Vagina (tissue), 2 donors: ENCODE measurements at places on chromosomes 5 and 9.

GRCh38 chr5:33788922-33789566 lies 102.7 kb downstream of the ADAMTS12 start:
- no peak for DNase-seq

DNA sequence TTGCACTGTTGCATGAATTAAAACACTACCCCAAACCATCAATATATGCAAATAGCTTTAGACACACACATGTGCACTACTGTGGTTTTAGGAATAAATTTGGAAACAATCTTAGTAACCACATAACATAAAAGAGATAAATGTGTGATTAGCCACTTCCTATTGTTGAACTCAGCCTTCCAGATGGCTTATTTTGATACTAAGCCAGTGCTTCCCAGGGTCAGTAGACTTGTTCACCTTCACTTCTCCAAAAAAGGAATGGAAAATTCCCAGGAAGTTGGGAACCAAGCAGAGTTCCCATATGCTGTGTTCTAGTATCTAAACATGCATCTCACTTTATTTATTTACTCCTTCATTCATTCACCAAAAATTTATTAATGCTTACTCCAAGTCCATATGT lies 47.8 kb downstream of the SVEP1 start:
- DNase-seq, result no peak

- no peak for DNase-seq
These were observed 64.1 kb upstream of the ZNF608 start for GRCh38 chr5:124810396-124811006.

GRCh38 chr5:169410996-169411783 lies 110.3 kb upstream of the SLIT3 start:
- DNase-seq, result no peak

GRCh38 chr9:37820142-37820541 lies 19.5 kb downstream of the DCAF10 start:
- DNase-seq, result no peak

DNA sequence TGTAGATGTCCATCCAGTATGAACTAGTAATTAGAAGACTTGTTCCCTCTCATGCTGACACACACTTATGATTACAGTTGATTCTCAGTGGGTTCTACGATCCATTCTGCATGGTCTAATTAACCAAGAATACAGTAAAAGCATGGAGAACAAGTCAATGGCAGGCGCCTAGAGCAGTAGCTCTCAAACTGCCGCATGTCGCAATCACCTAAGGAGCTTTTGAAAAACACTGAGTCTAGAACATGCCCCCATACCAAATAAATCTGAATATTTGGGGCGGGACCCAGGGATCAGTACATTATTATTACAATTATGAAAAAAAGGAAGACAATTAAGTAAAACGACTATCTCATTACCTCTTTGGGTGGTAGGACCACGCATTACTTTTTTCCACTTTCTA lies 26.7 kb upstream of the CEP78 start:
- DNase-seq, result no peak

- DNase-seq, result no peak
These were observed 183.4 kb downstream of the TMEM38B start for GRCh38 chr9:105877721-105878120.

DNA sequence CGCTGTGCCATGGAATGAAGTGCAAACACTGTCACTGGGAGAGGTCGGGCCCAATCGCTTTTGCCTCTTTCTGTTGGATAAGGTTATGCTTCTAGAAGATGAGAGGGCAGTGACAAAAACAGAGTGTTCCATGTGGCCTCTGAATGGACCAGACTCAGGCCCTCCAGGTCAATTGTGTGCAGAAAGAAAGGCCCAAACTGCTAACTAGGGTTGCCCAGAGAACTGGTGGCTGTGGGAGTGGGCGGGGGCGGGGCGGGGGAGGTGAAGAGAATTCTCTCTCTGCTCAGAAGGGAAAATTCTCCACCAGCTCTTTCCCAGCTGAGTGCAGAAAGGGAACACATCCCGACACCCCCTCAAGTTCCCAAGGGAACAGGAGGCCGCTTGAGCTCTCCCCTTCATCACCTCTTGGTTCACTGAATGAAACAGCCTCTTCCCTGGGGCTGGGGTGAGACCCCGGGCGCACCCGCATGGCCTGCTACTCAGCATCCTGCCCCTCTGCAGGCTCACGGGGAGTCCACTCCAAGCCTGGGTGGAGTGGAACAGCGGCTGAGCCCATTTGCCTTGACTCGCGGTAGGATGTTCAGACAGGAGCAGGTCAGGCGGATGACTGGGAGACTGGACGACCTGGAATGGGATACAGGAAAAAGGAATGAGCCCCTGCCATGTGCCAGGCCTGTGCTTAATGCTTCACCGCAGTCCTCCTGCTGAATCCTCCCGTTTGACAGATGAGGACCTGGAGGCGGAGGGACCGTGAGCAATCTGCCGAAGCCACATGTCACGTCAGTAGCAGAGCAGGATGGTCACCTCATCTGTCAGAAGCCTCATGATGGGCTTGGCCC lies 93.8 kb upstream of the FANCC start:
- no peak for DNase-seq

DNA sequence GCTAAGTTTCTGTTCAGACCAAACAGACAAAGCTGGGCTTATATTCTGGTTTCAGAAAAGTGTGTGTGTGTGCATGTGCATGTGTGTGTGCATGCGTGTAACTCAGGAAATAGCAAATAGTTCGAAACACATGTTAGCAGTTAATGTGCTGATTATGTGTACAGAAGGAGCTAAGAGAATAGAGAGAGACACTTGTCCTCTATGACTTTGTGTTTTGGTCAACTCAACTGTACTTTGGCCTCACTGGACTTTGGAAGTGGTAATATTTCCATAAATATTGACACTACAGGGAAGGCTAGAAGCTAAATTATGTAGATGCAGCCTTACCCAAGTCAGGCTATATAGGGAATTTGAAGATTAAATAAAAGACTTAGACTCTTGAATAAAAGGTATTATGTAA lies 155.5 kb downstream of the RAB3C start:
- DNase-seq, result no peak

DNA sequence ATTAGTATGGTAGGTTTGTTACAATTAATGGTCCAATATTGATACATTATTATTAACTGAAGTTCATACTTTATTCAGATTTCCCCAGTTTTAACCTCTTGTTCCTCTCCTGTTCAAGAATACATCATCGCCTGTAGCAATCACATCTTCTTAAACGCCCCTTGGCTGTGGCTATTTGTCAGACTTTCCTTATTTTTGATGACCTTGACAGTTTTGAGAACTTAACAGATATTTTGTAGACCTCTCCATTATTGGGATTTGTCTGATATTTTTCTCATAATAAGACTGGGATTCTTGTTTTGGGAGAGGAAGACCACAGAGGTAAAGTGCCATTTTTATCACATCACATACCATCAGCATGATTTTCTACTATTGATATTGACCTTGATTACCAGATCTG lies 112.3 kb upstream of the MARCHF11 start:
- DNase-seq, result no peak

- DNase-seq, result no peak
These were observed 15.3 kb downstream of the DENND1A start for GRCh38 chr9:123914517-123915196.

GRCh38 chr5:38551030-38552017 lies 5.1 kb downstream of the LIFR start:
- DNase-seq, result no peak

DNA sequence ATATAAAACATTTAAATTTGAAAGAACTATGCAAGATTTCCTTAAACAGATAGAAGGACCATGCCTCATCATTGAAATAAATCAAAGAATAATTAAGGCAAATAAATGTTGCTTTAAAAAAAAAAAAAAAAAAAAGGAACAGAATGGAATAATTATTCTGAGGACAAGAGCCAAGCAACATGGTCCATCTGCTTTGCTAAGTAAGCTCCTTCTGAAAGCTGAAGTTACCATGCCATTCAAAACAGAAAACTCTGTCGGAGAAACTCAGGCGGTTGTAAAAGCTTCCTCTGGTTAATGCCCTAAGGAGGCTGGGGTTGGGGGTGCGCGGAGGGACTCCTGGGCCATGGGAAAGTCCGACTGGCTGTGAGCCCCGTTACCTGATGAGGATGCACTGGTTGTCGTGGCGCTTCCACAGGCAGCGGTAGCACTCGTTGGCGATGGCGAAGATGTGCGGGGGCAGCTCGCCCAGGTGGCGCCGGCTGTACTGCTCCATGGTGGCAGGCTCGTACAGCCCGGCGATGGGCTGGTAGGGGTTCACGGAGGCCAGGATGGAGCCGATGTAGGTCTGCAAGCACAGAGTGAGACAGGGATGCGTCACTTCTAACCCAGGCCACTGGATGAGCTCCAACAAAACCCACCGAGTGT lies 141.7 kb downstream of the MYO10 start:
- no peak for DNase-seq
